ENCODE measurements at places on chromosomes 2 and 18.

- DNase-seq = no peak
These were observed 2.2 kb upstream of the MAPRE2 start for GRCh38 chr18:35038881-35039491.

DNA sequence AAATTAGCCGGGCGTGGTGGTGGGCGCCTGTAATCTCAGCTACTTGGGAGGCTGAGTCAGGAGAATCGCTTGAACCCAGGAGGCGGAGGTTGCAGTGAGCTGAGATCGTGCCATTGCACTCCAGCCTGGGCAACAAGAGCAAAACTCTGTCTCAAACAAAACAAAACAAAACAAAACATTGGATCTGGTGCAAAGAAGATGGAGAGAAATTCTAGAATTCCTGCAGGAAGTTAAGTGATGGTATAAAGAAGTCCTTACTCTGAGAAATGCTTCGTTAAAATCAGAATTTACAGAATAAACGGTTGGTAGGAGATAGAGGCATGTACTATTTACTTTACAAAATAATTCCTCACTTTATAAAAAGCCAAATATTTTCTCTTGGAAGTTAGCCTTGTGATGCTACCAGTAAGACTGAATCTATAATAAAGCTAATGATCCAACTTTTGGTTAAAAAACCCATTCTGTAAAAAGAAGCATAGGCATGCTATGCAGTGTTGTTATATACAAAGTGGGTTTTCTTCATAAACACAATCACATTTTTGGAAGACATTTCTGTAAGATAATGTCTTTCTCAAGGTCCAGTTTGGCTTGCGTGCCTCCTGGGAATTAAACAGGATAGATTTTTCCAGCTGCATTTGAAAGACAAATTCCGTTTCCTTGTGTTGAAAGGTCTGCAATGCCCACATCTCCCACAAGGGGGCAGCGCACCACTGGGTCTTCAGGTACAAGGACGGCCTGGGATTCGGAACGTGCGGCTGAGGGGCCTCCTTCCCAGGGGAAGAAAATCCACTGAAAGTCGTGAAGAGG, 35.6 kb upstream of the PNO1 start:
- peak; percentile 13 for DNase-seq

DNA sequence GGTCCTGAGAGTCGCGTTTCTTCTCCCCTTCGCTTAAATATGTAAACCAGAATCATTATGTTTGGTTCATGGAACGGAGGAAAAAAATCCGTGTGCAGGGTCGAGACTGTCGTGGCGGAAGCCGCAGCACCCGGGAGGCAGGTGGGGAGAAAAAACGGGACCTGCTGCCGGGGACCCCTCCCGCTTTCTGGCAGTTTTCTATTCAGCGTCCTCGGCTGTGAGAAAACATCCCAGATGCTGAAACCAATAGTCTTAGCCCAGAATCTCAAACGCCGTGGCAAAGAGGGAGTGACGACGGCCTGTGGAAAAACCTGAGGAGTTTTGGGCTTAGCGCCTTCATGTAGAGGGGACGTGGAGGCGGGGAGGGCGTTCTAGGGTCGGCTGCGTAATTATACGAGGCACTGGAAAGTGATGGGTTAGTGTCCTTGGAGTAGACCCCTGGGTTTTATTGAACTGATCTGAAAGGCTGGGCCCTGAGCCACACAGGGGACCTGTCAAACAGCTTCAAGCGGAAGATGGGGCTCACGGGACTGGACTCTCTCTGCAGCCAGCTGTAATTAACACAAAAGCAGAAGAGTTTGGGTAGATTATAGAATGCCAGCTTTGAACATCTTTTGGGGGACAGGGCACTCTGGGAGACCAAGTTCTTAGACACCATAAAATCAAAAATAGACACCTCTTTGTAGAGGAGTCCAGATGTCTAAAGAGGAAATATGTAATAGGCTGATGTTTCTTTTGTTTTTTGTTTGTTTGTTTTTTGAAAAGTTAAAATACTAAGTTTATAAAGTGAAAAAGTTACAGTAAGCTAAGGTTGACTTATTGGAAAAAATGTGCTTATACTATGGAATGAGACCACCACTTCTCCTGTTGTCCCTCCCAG, 834 bp upstream of the BUB1 start:
- peak; percentile 27 for DNase-seq

- DNase-seq = no peak
These were observed 321.7 kb upstream of the REV1 start for GRCh38 chr2:99811544-99811943.

DNA sequence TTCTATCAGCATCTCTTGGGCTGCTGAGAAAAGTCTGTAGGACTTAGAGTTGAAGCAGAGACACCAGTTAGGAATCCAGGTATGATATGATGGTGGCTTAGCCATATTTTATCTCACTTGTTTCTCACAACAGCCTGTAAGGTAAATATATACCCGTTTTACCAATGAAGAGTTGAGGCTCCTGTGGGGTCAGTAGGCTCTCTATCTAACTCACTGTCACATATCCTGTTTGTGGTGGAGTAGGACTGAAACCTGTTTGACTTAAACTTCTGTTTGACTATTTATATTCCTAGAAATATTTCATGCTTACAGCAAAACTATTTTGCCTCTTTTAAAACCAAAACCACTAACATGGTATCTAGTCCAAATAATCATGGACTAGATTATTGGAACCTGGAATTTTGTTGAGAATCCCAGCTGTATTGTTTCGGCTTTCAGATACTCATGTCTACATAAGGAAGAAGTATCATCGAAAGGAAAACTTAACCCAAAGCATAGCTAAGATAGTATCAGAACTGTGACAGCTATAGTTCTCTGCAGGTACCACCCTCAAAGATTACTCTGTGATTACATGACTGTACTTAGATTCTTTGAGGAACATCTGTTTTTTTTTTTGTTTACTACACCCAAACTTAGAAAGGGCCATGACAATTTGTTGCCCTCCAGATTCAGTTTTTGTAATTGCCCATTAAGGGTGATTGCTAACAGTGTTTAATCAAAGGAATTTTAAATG, 216.1 kb upstream of the THUMPD2 start:
- DNase-seq = no peak

DNA sequence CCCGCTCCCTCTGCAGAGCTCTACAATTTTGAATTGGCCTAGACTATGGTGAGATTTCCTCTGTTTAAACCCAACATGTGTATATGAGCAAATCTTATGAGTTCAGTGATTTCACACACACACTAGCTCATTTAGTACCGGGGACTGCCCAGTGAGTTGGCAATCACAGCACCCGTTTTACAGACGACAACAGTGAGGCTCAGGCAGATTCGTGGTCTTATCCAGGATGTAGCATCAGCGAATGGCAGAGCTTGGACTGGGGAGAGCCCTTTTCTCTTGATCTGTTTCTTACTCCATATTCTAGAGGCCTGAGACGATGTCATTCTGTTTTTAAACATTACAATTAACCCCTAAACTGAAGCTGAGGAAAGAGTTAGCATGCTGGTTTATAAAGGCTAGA, 419.9 kb downstream of the NBAS start:
- no peak for DNase-seq

- no peak for DNase-seq
These were observed 387.6 kb downstream of the ZEB2 start for GRCh38 chr2:144132357-144132756.

DNA sequence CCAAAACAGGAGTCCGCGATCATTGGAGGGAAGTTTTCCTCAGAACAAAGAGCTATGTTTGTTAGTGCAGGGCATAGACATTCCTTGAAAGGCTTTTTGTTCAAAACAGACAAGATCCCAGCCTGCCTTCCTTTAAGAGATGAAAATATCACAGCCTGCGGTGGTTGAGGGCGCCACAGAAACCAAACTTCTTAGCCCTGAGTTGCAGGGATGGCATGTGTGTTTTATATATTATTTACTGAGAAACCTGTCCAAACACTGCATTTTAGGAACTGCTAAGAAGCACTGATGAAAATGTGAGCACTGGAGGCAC, 57.5 kb upstream of the TMEM178A start:
- no peak for DNase-seq

- DNase-seq = no peak
These were observed 35.4 kb upstream of the AGFG1 start for GRCh38 chr2:227436436-227437174.

GRCh38 chr18:69948919-69949537, 1.4 kb upstream of the CD226 start:
- DNase-seq = peak; percentile 34

DNA sequence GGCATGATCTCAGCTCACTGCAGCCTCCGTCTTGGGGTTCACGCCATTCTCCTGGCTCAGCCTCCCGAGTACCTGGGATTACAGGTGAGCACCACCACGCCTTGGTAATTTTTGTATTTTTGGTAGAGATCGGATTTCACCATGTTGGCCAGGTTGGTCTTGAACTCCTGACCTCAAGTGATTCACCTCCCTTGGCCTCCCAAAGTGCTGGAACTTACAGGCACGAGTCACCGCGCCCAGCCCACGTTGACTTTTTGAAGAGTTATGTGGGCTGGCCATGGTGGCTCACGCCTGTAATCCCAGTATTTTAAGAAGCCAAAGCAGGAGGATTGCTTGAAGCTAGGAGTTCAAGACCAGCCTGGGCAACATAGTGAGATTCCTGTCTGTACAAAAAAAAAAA, 20.8 kb downstream of the CCL20 start:
- DNase-seq = no peak

DNA sequence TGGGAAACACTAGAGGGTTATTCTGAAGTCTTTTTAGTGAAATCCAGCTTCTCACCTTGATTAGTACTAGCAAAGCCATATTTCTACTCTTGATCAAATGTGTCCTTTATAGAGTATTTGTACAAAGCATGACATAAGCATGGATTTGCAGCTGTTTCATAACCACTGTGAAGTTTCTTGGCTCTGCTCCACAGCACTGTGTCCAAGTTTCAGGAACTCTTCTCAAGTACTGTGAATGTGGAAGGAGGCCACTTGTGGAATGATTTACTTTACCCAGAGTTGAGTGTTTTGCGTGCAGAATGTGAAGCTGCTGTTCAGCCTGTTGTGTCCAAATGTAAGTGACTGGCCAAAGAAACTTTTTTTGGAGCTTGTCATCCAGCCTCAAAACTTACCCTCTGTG, 16.2 kb upstream of the MAPRE2 start:
- DNase-seq = no peak

GRCh38 chr2:193276988-193277387, 1082.3 kb upstream of the TMEFF2 start:
- DNase-seq = no peak

- no peak for DNase-seq
These were observed 147.3 kb upstream of the SLC14A2 start for GRCh38 chr18:45467945-45468344.

DNA sequence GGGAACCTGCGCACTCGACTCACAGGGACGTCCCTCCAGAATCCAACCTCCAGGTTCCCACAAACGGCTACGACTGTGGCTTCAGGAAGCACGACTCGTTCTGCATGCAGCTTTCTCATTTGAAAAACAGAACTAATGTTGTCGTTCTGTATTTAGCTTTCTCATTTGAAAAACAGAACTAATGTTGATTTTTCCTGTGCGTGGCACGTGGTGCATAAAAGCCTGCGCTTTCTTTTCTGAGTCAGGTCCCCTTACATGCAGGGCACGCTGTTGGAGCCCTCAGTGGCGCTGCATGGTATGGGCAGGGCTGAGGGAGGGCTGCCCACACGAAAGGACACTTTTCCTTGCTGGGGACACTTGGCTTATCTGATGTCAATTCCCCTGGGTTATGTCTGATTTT, 124.3 kb downstream of the TMEM18 start:
- DNase-seq = no peak

- DNase-seq = no peak
These were observed 12.4 kb downstream of the EIPR1 start for GRCh38 chr2:3365219-3365618.

DNA sequence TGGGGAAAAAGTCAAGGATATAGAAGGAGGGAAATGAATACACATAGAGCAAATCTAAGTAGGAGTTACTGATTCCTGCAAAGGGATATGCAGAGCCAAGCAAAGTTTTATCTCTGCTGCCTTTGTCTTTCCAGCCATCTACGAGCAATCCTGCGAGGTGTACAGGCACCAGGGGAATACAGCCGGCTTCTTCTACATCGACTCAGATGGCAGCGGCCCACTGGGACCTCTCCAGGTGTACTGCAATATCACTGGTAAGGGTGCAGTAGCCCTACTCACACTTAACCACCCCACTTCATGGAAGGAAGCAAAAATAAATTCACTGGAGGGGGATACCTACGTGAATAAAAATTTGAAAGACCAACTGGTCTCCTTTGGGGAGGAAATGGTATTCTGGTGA, 584.6 kb downstream of the CNTNAP5 start:
- no peak for DNase-seq

DNA sequence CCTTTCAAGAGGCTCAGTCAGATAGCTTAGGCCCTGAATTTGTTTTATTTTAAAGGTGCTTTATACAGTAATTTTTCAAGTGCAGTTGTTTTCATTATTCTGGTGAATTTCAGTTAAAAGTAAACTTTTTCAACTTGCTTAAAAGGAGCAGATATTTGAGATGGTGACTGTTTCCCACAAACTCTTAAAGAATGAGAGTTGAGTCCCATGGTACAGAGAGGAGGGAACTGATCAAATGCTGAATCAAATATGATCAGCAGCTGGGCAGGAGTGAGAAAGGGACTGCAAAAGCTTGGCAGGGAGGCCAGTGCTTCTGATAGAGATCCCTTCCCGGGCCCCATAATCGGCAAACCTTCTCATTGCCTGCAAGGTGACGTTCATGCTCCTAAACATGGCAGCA, 91.2 kb downstream of the KCNS3 start:
- no peak for DNase-seq

- DNase-seq = no peak
These were observed 250.2 kb upstream of the REG3G start for GRCh38 chr2:78775291-78775690.

DNA sequence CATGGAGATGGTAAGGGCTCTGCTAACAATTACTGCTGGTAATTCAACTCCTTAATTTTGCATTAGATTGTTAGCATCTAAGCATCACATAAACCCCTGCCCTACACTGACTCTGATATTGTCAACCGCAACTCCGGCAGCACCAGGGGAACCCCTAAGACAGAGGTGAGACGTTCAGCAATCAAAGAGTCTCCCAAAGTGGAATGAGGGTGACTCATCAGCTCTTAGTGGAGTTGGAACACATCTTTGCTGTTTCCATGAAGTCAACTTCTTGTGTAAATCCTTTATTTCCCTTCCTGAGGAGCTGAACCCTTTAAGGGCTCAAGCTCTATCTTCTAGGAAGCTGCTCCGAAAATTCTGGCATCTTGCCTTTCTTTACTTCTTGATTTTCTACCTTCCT, 52.1 kb downstream of the ABCG8 start:
- no peak for DNase-seq

- no peak for DNase-seq
These were observed 12.0 kb upstream of the DES start for GRCh38 chr2:219405958-219406860.

GRCh38 chr2:70480468-70480867, 73.2 kb downstream of the TGFA start:
- no peak for DNase-seq

DNA sequence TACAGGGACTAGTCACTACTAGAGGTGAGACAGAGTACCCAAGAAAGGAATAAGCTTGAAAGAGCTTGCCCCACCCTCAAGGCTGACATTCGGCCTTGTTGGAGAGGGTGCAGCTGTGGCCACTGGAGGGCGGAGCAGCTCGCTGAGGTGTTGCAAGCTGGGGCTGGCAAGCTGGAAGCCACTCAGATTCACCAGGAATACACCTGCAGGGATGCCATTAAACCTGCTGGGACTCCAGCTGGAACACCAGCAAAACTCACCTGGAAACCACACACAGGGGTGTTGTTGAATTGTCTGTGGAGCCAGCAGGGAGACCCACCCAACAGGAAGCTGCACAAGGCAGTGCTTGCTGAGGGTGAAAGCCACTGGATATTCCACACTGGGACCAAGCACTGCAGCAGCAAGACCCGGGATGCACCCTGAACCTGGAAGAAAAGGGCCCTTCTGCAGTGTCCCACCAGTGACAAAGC, 26.1 kb downstream of the KCTD18 start:
- DNase-seq = peak; percentile 26

- no peak for DNase-seq
These were observed 57.8 kb downstream of the SPRED2 start for GRCh38 chr2:65374575-65374974.

Measured in GM12892 (cell line).